Vagina (tissue), 2 donors: ENCODE measurements at places on chromosomes 3 and 15.

- peak overlapping the region; percentile 65 for H3K4me3 ChIP-seq
- no peak for DNase-seq
- H3K27me3 ChIP-seq, result no peaks in the 10 kb centered on the region
- peaks cover 18% of the 10 kb centered on the region for H3K4me1 ChIP-seq
These were observed 1.9 kb downstream of the CD200 start for GRCh38 chr3:112334691-112335433.

DNA sequence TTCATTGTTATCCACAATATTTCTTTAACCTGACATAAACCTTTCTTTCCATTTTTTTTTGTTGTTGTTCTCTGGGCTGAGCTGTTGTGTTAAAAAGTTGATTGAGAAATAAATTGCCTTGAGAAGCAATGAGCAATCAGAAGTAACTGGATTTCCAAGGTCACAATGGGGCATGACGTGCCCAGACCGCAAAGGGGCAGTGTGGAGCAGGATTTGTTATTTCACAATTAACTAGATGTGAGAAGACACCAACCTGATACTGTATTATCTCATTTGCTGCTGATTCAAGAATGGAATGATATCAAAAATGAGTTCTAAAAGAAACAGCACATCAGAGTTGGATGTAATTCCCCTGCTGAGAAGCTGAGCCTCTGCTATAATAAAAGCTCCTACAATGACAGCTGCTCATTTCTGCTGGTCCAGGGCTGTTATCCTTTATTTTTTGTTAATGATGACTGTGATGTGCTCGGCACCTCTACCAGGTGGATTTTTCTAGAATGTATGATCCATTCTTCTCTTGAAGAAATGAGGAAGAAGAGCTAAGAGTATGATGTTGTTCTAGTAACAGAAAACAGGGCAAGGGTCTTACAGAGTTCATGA, 28.1 kb downstream of the CPNE4 start:
- H3K27me3 ChIP-seq, result no peaks in the 10 kb centered on the region
- H3K4me3 ChIP-seq, result no peak overlapping the region
- no peaks in the 10 kb centered on the region for H3K4me1 ChIP-seq

DNA sequence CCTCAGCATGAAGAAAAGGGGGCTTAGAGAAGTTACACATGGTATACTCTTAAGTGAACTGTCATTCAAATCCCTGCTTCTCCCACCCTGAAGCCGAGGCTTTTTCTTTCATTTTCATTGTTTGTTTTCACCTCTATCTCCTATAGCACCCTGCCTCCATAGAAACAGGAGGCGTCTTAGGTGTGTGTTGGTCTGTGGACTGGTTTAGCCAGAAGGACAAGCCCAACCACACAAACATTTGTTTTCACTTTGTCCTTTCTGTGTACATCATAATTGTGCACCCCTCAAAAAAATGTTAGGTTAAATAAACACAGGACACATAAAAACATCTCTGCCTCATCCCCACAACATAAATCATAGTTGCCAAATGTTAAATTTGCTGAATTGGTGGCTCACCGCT, 73.3 kb upstream of the UBE2E2 start:
- H3K4me3 ChIP-seq, result peak overlapping the region; percentile 37
- no peaks in the 10 kb centered on the region for H3K27me3 ChIP-seq
- H3K4me1 ChIP-seq, result peaks cover 17% of the 10 kb centered on the region
- DNase-seq, result no peak
- no peaks in the 10 kb centered on the region for H3K36me3 ChIP-seq

GRCh38 chr15:100112061-100112420, 229.7 kb downstream of the ADAMTS17 start:
- no peak for DNase-seq
- no peaks in the 10 kb centered on the region for H3K27me3 ChIP-seq
- H3K27ac ChIP-seq, result no peak overlapping the region
- no peaks in the 10 kb centered on the region for H3K36me3 ChIP-seq
- no peak overlapping the region for H3K4me3 ChIP-seq

DNA sequence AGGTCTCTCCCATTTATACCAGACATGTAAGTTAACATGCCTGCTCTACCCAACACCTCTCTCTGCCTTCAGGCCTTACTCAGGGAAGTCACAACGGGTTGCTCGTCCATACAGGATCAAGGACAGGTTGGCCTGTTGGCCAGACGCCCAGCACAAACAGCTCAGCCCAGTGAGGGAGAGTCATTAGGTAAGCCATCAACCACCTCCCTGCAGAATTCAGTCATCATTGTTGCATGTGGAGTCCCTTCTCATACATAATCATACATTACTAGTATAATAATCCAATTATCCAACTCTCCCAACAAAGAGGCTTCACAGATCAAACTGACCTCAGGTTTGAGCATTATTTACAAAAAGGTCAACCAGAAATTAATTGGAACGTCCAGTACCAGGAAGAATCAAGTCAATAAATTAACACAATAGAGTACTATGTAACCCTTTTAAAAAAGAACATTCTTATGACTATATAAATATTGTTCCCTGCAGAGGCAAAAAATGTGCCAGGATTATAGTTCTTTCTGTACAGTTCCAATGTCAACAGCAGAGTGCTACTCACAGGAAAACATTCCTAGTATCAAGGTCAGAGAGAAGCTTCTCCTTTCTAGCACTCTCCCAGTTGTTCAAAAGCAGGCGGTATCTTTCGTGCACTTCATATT, 33.2 kb downstream of the HOMER2 start:
- H3K4me1 ChIP-seq, result no peaks in the 10 kb centered on the region
- H3K27ac ChIP-seq, result no peak overlapping the region
- H3K36me3 ChIP-seq, result no peaks in the 10 kb centered on the region
- no peak for DNase-seq

- H3K4me1 ChIP-seq, result peaks cover 22% of the 10 kb centered on the region
- no peaks in the 10 kb centered on the region for H3K36me3 ChIP-seq
- H3K4me3 ChIP-seq, result no peak overlapping the region
- DNase-seq, result no peak
- no peak overlapping the region for H3K27ac ChIP-seq
- H3K27me3 ChIP-seq, result no peaks in the 10 kb centered on the region
These were observed 45.7 kb upstream of the MYZAP start for GRCh38 chr15:57545995-57546394.

GRCh38 chr3:54349691-54350090, 227.3 kb downstream of the CACNA2D3 start:
- H3K36me3 ChIP-seq, result no peaks in the 10 kb centered on the region
- H3K4me1 ChIP-seq, result peaks cover 6% of the 10 kb centered on the region
- peak; percentile 47 for DNase-seq
- no peak overlapping the region for H3K27ac ChIP-seq
- no peak overlapping the region for H3K4me3 ChIP-seq
